Stimulated activated CD4-positive, alpha-beta T cell treated with anti-CD3 and anti-CD28 coated beads, Interleukin-15, amount 100 ng/mL, for 48 hours (primary cell): ENCODE measurements at places on chromosomes 3 and 15.
A peak's percentile ranks its signal among the peaks of the same experiment; 100 is the strongest.

GRCh38 chr15:80173022-80173759 lies 20.4 kb downstream of the FAH start:
- DNase-seq = peak; percentile 34

DNA sequence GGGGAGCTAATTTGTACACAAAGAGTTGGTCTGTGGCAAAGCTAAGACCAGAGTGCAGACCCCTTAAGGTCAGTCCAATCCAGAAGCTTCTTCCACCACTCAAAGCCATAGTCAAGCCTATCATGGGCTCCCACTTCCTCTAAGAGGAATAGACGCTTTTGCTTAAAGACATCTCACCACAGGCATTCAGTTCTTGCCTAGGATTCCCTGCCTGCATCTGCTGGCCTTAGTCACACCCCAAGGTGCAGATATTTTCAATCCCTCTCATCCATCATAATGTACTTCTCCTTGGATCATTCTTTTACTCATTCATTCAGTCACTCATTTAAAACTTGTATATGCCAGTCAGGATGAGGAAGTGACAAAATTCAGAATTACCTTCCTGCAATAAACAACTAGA lies 179.6 kb upstream of the STT3B start:
- DNase-seq = no peak

DNA sequence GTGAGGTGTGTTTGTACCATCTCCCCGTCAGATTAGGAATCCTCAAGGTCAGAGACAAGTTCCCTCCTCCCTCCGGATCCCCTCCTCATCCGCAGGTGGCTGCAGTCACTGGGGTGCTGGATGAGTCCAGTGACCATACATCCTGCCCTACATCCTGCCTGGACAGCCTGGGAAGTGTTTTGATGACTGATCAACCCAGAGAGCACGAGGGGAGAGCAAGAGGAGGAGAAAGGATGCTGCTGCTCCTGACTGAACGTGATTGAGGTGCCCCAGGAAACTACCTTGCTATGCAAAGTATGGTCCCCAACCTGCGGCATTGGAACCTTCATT lies 65.1 kb downstream of the SLC12A8 start:
- DNase-seq = no peak

DNA sequence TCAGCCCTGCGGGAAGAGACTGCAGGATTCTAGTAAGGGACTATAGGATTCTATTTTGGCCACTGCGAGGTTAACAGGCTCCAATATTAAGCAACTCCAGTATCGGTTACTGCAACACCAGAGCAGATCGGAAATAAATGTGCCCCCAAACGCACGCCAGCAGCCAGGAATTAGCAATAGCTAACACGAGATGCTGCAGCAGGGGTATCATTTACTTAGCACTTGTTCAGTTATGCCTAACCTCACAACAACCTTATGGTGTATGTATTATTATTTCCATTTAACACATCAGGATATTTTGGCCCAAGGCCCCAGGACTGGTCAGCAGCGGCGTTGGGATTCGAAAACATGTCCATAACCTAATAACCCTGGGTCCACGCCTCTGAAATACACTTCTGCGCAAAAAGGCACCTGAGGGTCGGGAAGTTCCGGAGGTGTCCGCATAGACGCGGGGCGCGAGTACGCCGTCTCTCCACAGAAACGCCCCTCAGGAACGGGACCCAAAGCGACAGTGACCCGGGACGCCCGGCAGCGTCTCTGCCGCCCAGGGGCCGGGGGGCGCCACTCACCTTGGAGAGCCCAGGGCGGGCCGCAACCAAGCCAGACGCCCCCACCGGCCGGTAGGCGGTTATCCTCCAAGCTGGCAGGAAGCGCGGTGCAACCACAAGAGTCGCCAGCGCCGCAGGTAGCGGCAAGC lies 681 bp downstream of the PIK3CB start:
- DNase-seq = no peak

DNA sequence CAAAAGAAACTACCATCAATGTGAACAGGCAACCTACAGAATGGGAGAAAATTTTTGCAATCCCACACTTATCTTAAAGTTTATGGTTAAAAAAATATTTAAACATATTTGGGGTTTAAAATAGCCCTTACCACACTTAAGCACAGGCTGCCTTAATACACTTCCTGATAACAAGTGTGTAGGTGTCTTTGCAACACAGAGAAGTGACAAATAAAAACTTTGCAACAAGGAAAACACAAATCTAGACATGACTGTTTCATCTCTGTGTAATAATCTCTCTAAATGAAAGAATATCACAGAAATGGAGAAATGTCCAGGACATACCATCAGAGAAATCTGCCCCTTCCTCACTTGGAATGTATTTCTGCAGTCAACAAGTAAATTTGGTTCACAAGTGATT lies 464.1 kb upstream of the ARHGEF26 start:
- DNase-seq = no peak

DNA sequence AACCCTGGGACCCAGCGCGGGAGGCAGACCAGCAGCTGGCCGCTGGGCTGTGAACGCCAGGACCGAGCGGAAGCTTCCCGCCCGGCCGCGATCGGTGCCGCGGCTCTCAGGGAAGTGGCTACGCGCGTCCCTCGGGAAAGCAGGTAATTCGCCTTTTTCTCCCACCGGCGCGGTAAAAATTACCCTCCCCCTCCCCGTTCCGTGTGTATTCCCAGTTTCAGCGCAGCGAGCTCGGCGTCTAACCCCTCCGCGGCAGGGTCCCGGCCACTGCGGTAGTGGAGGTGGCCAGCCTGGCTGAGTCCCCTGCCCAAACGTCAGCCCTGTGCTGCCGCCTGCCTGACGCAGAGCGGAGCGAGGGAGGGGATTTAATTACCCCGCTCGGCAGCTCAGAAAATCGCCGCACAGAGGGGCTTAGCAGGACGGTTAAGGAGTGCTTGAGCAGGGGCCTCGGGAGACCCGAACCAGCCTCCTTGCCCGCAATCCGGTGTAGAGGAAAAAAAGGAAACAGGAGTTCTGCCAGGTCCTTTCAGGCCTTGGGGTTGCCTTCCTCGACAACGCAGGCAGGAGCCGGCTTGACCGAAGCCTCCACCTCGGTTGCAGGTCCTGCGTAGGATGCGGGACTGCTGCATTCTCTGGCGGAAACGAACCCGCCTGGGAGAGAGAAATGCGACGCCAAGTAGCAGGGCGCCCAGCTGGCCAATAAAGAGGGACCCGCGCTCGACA lies 2.9 kb downstream of the GATA2 start:
- no peak for DNase-seq

- no peak for DNase-seq
Observed at GRCh38 chr15:81265256-81265943, 58.5 kb downstream of the STARD5 start.

DNA sequence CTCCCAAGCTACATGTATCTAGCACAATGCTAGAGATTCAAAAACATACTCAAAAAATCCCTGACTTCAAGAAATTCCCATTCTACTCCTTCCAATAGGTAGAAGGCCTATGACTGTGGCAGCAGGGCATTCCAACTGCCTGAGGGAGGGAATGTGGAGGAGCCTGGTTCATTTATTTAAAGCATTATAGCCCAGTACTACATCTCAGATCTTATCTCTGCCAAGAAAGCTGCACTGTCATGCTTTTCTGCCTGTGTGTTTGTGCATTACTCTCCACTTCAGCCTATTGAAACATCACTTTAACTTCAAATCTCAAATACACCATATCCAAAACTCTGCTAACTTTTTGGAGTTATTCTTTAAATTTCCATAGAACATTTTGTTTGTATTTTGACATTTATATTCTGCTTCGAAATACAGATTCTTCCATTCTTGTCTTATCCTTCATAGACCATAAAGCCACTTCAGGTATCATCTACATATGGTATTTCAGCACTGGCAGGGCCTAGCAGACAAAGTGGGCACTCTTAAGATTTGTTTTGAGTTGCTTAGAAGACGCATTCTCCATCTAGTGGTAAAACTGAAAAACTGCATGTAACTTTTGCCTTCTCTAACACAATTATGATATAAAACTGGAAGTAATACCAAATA lies 59.1 kb upstream of the NEDD4 start:
- DNase-seq = no peak

DNA sequence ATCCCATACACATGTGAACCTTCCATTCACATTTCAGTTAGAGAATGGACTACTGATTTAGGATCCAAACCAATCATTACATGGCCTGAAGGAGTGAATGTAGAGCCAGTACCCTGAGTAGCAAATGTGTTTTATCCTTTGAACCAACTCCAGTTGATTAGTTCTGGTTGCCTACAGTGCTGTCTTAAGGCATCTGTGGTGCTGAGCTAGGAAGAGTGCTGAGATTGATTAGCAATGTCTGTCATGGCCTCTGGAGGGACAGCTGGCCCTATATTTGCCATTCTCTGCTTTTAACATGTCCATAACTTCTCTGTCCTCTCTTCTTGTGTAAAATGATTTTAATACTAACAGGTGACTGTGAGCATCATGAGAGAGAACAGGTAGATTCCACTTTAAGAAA lies 11.1 kb downstream of the LRTM1 start:
- no peak for DNase-seq

DNA sequence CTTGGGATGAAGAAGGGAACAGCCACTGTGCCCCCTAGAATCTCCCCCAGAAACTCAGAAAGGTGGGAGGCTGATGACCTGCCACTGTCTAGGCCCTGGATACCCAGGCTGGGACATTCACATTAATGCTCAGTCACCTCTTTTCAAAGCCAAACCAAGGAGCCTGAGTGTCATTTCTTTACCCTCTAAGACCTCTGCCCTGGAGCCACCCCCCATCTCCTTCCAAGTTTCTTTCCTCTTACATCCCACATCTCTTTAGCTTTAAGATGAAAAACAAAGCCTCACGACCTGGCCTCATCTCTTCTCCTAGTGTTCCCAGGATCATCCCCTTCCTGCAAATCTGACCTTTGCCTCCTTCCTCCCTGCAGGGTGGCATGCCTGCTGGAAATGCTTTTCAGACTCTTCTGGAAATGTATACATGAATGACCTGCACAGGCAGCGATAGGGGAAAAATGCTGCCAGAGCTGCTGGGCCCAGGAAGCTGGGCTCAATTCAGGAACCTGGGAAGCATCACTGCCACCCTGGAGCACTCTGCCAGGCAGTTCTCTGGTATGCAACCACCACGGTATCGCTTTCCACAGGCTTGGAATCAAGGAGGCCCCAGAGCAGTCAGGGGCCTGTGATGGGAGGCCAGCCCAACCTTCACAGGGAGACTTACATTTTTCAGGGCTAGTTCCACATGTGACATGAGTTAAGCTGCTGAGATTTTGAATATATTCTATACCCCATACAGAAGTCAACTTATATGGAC lies 67.6 kb downstream of the DAPK2 start:
- DNase-seq = no peak

DNA sequence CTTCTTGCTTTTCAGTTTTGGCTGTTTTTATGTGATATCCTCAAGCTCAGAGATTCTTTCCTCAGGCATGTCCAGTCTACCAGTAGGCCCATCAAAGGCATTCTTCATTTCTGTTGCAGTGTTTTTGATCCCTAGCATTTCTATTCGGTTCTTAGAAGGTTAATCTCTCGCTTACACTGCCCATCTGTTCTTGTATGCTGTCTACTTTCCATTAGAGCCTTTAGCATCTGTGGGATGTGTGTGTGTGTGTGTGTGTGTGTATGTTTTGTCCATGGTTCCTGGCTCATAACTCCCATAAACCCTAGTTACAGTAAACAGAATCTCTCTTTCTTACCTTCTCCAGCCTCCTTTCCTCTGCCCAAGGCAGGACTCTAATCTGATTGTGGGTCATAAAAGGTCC lies 5.1 kb upstream of the SLC22A13 start:
- no peak for DNase-seq

GRCh38 chr15:89812011-89812846 lies 2.4 kb downstream of the ANPEP start:
- no peak for DNase-seq

GRCh38 chr3:195129644-195130492 lies 141.1 kb downstream of the XXYLT1 start:
- DNase-seq = peak; percentile 30

GRCh38 chr15:63917588-63918316 lies 84.0 kb upstream of the HERC1 start:
- no peak for DNase-seq

GRCh38 chr3:133380481-133381225 lies 19.2 kb upstream of the BFSP2 start:
- DNase-seq = no peak

DNA sequence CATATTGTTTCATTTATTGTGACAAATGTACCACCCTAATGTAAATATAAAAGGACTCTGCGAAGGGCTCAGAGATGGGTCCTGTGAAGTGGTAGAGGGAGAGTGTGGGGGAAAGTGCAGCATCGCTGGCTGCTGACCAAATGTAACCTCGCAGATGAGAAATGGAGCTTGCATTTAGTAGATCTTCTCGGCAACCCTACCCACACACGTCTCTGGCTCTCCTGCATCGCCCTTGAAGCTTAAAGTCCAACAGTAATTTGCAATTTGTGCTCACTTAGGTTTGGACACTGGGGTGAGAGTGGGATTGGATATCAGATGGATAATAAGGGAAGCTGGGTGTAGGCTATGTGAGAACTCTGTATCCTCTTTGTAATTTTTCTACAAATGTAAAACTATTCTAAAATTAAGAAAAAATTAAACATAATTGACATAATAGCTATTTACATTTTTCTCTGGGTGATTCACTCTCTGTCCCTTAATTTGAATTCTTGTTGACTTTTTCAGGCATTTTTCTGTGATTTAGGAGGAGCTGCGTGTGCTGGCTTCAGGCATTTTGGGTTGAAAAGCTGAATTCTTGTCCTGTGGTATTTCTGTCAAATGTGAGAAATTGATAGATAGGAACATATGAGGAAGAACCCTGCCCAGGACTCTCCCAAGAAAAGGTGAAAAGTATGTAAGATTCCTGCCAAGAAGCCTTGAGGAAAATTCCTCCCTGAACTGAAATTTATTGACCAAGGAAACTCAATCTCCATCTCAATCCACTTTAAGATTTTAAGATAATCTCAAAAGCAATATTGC lies 524.7 kb upstream of the MCTP2 start:
- no peak for DNase-seq

- DNase-seq = no peak
Observed at GRCh38 chr3:50390508-50391224, 31.3 kb upstream of the TMEM115 start.

GRCh38 chr15:35740761-35741160 lies 194.8 kb upstream of the DPH6 start:
- DNase-seq = no peak

- no peak for DNase-seq
Observed at GRCh38 chr3:191100516-191100915, 98.5 kb upstream of the OSTN start.

- DNase-seq = no peak
Observed at GRCh38 chr3:111692593-111693552, 97.7 kb upstream of the ZBED2 start.

GRCh38 chr3:63814237-63814636 lies 4.9 kb upstream of the C3orf49 start:
- DNase-seq = no peak
